ENCODE measurements at places on chromosomes 7 and 10.

DNA sequence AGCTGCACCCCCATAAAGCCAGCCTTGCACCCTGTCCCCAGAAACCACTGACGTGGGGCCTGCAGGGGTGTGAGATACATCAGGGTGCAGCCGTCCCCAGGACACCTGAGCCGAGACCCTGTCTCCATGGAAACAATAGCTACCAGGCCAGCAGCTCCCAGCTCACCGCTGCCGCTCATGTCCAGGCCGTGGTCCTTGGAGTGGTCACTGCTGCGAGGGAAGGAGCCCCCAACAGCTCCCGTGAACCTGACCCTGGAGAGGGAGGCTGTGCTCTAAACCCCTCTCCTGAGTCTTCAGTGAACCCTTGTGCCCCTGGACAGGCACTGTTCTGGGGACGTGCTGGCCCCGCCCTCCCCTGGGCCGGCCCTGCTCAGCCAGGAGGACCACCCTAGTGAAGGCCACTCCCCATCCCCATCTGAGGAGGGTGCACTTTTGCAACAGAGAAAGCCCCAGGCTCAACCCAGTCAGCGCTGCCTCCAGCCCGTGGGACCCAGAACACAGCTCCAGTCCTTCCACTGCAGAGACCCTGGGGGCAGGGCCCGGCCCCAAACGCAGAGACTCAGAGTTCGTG lies 19.6 kb upstream of the INPP5A start:
- no peak for DNase-seq

DNA sequence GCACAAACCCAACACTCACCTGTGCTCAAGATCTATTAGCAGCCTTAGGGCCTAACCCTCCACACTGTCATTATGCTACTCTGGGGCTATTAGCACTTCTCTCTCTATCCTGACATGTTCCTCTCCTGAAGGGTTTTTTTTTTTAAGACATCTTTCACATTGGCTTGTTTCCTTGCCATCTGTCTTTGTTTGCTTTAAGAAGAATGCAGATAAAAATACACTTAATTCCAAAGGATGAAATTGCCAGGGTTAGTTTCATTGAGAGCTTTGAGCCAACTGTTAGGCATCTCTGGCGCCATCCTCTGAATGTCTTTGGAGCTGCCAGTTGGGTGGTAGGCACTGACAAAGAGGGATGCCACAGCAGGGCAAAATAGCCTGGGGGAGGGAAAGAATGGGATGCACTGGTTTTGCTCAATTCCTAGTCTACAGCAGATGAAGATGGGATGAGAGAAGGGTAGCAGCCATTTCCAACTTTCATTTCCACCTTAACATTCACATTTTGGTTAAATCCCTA lies 399.2 kb downstream of the SORCS1 start:
- DNase-seq: no peak

DNA sequence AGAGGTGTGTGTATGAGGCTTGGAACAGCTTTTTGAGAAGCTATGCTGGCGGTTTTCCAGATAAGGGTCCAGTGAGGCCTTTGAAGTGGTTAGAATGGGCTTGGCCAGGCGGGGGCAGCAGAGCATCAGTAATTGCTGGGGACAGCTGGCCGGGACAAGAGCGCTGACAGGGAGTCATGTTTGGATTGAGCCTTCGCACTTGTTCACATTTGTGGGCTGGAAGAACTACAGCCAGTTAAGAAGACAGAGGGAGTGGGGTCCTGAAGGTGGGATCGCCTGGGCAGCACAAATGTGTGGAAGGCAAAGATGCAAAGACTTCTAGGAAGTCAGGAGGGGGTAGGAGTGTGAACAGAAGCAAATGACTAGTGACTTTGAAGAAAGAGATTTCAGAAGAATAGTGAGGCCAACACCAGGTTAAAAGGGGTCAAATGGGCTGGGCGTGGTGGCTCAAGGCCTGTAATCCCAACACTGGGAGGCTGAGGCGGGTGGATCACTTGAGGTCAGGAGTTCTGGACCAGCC lies 12.7 kb upstream of the SDHAF3 start:
- DNase-seq: peak; percentile 69

DNA sequence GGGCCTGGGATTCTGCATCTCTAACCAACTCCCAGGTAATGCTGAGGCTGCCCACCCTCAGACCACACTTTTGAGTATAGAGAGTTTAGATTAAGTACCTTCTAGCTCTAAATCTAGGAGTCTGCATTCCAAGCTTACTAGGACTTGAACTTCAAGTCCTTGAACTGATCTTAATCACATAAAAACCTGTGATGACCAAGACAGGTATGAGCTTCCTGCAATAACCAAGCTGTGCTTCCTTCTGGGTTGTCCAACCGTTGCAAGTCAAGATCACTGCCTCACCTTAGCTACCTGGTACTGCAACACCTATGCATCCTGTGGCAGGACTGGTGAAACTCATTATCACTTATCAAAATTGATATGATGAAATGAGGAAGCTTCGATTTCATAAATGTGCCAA lies 32.9 kb upstream of the RAPGEF5 start:
- DNase-seq: no peak

GRCh38 chr10:117004227-117005025 lies 561 bp downstream of the SHTN1 start:
- peak; percentile 7 for DNase-seq

- DNase-seq: no peak
Measured at GRCh38 chr10:107433605-107434004, 269.1 kb upstream of the SORCS1 start.

GRCh38 chr7:107641676-107642075 lies 19.0 kb upstream of the SLC26A4 start:
- no peak for DNase-seq

- no peak for DNase-seq
Measured at GRCh38 chr7:118059209-118059608, 124.8 kb upstream of the LSM8 start.

- no peak for DNase-seq
Measured at GRCh38 chr7:77824636-77825035, 26.1 kb downstream of the PHTF2 start.

DNA sequence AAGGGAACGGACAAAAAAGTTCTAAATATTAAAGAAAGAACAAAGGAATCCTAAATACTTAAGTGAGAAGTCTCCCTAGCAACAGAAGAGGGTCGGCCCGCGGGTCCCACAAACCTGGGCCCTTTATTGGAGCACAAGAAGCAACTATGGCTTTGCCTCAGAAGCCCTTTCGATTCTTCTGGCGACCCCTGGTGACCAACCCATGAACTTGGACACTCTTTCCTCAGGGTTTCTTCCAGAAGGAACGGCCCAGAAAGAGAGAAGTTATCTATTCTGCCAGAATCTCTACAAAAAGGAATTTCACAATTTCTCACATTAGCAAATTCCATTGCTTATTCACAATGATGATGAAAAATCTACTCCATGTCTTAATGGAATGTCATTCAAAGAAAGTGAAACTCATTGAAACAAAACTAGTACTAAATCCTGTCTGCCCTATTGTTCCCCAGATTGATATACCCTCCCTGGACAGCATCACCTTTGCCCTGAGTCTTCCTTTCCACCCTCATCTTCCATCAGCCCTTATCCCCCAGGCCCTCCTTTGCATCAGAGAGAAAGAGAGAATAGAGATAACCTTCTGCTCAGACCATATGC lies 43.7 kb downstream of the CPVL start:
- peak; percentile 30 for DNase-seq

GRCh38 chr7:106367018-106367420 lies 82.2 kb upstream of the NAMPT start:
- DNase-seq: no peak

DNA sequence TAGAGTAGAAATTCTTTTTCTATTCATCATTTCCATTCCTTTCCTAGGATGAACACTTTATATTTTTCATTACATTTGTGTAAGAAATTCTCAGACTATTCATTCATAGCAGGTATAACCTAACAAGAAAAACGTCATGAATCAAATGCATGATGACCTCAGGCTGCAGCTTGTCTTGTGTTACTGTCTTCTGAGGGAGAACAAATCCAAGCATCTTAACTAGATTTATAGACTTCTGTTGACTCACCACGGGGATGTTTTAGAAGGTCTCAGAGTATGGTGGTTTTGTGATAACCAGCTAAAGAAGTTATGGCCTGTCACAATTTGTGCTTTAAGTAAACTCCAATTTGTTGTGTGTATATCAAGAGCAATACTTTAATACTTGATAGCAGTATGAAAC lies 102.7 kb downstream of the ANKRD7 start:
- no peak for DNase-seq

DNA sequence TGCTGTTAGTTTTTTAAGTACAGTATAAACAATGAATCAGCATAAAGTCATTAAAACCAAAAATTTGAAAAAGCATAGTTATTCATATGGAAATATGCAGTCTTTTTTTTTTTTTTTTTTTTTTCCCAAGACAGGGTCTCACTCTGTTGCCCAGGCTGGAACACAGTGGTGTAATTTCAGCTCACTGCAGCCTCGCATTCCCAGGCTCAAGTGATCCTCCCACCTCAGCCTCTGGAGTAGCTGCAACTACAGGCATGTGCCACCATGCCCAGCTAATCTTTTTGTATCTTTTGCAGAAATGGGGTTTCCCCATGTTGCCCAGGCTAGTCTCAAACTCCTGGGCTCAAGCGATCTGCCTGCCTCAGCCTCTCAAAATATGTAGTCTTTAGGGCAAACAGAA lies 182.0 kb downstream of the SEMA3E start:
- no peak for DNase-seq

- no peak for DNase-seq
Measured at GRCh38 chr10:102327002-102327401, 68.5 kb upstream of the NFKB2 start.

DNA sequence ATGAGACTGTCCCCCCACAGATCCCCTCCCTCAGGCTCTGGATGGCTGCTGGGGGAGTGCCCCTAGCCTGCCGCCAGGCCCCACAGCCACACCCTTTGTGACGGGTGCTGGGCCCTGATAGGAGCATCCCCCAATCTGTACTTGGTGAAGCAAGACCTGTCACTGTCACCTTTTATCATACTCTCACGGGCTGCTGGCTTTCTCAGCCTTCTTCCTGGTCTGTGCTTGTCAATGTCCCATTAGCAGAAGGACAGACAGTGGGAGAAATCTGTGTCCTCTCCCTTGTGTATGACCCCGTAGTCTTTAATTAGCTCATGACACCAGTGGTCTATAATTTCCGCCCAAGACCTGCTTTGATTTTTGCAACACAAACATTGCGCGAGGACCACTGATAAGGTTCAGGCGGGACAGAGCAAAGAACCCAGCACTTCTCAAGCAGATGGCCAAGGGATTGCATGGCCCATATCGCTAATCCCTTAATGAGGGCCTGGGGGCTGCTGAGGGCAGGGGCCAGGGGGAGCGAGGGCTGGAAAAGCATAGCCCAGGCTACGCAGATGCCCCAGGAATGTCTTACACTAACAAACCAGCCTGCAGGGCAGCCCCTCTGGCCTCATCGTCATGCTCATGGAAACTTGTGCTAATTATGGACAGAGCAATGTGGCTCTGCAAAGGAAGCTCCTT lies 127.8 kb downstream of the PTPN20 start:
- no peak for DNase-seq

Data from activated CD4-positive, alpha-beta T cell treated with anti-CD3 and anti-CD28 coated beads, Interleukin-2, Interleukin-4, amounts not matched to agents 100 ng/mL and 50 ng/mL, durations not matched to agents 16 hours and 8 hours (primary cell).